ENCODE measurements at places on chromosomes 4 and X. TPM values are rescaled to one million over a fixed set of nuclear protein-coding genes. Genes with fewer than 3 reads are reported as not detected.

- H3K27me3 ChIP-seq = no peaks in the 10 kb centered on the region
- no peaks in the 10 kb centered on the region for H3K36me3 ChIP-seq
- H3K4me1 ChIP-seq = no peaks in the 10 kb centered on the region
- H3K27ac ChIP-seq = no peak overlapping the region
- H3K4me3 ChIP-seq = no peak overlapping the region
Measured at GRCh38 chr4:13933191-13933590, 305.7 kb upstream of the BOD1L1 start.

Gene TNIP3
- total RNA-seq = 2.3 TPM

GRCh38 chrX:113950081-113950678 is 633.7 kb upstream of the HTR2C start:
- no peaks in the 10 kb centered on the region for H3K4me1 ChIP-seq
- H3K27ac ChIP-seq = no peak overlapping the region
- H3K4me3 ChIP-seq = no peak overlapping the region
- no peaks in the 10 kb centered on the region for H3K27me3 ChIP-seq

DNA sequence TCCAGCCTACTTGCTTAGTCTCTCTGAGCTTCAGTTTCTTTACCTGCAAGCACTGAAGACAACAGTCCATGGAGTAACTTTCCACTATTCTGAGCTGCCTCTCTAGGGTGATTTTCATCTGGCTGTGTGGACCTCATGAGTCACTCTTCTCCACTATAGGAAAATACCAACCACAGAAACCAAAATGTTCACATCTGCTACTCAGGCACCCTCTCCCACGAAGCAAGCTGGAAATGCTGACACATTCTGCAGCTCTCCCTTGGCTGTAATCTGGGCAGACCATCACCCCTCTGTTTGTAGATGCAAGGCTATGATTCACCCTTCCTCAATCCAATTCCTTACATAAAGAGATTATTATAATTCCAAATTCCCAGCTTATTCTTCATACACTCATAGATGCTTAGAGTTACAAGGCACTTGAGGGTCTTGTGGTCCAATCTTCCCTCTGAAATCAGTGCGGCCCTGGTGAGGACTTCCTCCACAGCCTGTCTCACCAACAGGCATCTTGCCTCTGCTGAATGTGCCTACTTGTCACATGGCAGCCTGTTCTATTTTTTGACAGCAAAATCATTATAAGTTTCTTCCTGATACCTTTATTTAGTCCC is 97.0 kb upstream of the LNX1 start:
- no peak overlapping the region for H3K27ac ChIP-seq
- no peaks in the 10 kb centered on the region for H3K27me3 ChIP-seq
- H3K4me3 ChIP-seq = no peak overlapping the region
- H3K36me3 ChIP-seq = no peaks in the 10 kb centered on the region
- no peaks in the 10 kb centered on the region for H3K4me1 ChIP-seq

Gene ARAP2
- total RNA-seq = 57.2 TPM

DNA sequence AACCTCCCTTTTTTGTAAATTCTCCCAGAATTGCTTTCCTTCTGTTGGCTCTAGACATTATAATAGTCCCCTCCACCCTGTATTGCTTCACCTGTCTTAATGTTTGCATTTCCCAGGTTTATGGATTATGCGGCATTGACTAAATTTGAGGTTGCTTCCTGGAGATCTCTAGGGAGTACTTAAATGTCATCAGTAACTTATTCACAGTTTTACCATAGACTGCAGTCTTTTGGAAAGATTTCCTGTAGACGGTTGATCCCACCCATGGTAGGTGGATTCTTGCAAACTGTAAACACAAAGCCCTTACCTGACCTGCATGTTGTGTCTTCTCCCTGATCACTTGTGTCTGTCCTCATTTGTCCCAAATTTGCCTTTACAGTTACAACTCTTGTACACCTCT is 6.2 kb upstream of the NOX1 start:
- no peak overlapping the region for H3K27ac ChIP-seq
- H3K4me3 ChIP-seq = no peak overlapping the region
- H3K36me3 ChIP-seq = no peaks in the 10 kb centered on the region
- no peaks in the 10 kb centered on the region for H3K4me1 ChIP-seq
- DNase-seq = no peak
- no peaks in the 10 kb centered on the region for H3K27me3 ChIP-seq

DNA sequence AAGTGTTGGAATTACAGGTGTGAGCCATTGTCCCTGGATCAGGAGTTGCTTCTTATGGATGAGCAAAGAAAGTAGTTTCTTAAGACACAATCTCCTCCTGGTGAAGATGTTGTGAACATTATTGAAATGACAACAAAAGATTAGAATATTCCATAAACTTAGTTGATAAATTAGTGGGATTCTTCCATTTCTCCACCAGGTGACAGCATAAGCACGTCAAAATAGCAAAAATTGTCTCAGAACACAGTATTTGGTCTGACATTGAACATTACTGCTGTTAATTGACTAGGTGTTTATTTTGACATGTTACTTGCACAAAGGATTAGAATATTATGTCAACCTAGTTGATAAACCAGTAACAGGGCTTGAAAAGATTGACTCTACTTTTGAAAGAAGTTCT is 21.6 kb downstream of the CLDN34 start:
- no peak for DNase-seq
- H3K4me1 ChIP-seq = no peaks in the 10 kb centered on the region
- no peaks in the 10 kb centered on the region for H3K27me3 ChIP-seq
- no peaks in the 10 kb centered on the region for H3K36me3 ChIP-seq
- no peak overlapping the region for H3K27ac ChIP-seq

Gene RGN
- 15.4 TPM for total RNA-seq

- H3K27ac ChIP-seq = no peak overlapping the region
- H3K27me3 ChIP-seq = no peaks in the 10 kb centered on the region
- no peaks in the 10 kb centered on the region for H3K36me3 ChIP-seq
Measured at GRCh38 chr4:26787461-26788340, 72.9 kb upstream of the STIM2 start.

GRCh38 chr4:78592088-78592783 is 40.7 kb downstream of the ANXA3 start:
- no peak overlapping the region for H3K27ac ChIP-seq
- H3K4me1 ChIP-seq = peaks cover 5% of the 10 kb centered on the region
- DNase-seq = no peak
- H3K4me3 ChIP-seq = no peak overlapping the region

GRCh38 chr4:160399826-160400225 is 1296.9 kb downstream of the RAPGEF2 start:
- no peaks in the 10 kb centered on the region for H3K36me3 ChIP-seq
- no peak overlapping the region for H3K4me3 ChIP-seq
- no peaks in the 10 kb centered on the region for H3K27me3 ChIP-seq
- H3K27ac ChIP-seq = no peak overlapping the region

GRCh38 chrX:131977619-131978018 is 45.5 kb upstream of the STK26 start:
- H3K4me1 ChIP-seq = no peaks in the 10 kb centered on the region
- no peaks in the 10 kb centered on the region for H3K36me3 ChIP-seq
- no peak overlapping the region for H3K27ac ChIP-seq

DNA sequence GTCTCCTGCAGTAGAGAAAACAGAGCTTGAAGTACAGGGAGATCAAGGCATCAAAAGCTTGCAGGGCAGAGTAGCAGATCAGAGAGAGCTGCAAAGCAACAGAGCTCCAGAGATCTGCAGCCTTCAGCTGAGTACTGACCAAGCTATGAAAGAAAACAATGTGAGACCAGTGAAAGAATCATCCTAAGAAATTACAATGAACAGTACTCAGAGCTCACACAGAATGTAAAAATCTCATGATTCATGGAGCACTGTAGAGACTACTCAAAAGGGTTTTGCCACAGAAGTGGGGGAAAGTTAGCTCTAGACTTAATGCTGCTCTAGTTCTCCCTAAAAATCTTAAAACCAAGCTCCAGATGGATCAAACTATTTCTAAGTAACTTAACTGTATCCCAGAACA is 80.0 kb upstream of the MAB21L2 start:
- no peaks in the 10 kb centered on the region for H3K4me1 ChIP-seq
- H3K27ac ChIP-seq = no peak overlapping the region
- no peaks in the 10 kb centered on the region for H3K36me3 ChIP-seq
- H3K4me3 ChIP-seq = no peak overlapping the region
- DNase-seq = no peak

DNA sequence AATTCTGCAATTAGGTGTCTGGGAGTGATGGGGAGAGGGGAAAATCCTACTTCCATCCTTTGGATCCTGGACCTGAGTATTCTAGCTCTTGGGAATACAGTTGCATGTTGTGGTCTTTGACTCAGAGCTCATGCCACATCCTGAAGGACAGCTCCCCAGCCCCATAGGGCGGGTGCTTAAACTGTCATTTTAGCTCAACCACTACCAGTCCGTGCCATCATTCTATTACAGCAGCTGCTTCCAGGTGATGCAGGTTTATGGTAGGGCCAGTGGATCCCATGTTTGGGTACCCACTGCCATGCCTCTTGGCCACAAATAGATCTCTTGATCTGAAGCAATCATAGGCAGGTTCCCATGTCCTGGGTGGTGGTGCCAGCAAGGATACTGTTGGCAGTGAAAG is 34.7 kb downstream of the CCKAR start:
- no peak for DNase-seq
- H3K36me3 ChIP-seq = no peaks in the 10 kb centered on the region
- H3K27ac ChIP-seq = no peak overlapping the region
- H3K4me3 ChIP-seq = no peak overlapping the region
- H3K4me1 ChIP-seq = no peaks in the 10 kb centered on the region
- H3K27me3 ChIP-seq = no peaks in the 10 kb centered on the region

GRCh38 chr4:7424553-7425111 is 10.1 kb downstream of the PSAPL1 start:
- no peak overlapping the region for H3K4me3 ChIP-seq
- no peaks in the 10 kb centered on the region for H3K27me3 ChIP-seq
- DNase-seq = peak; percentile 51
- H3K36me3 ChIP-seq = no peaks in the 10 kb centered on the region
- no peak overlapping the region for H3K27ac ChIP-seq

DNA sequence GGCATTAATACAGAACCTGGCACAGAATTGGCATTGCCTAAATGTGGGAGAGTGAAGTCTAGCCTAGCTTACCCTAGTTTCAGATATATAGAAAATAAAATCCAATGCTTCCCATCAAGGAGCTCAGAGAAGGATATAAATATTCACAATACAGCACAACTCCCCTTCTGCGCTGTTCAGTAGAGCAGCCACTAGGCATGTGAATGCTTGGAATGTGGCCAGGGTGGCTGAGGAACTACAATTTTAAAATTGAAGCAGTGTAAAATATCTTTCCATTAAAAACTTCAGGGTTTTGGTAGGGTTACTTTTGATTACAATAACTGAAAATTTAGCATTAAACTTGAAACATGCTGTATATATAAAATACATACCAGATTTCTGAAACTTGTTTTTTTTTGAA is 19.5 kb downstream of the ZNF518B start:
- H3K4me3 ChIP-seq = no peak overlapping the region
- H3K4me1 ChIP-seq = no peaks in the 10 kb centered on the region
- H3K36me3 ChIP-seq = no peaks in the 10 kb centered on the region
- no peak for DNase-seq
- H3K27ac ChIP-seq = no peak overlapping the region

DNA sequence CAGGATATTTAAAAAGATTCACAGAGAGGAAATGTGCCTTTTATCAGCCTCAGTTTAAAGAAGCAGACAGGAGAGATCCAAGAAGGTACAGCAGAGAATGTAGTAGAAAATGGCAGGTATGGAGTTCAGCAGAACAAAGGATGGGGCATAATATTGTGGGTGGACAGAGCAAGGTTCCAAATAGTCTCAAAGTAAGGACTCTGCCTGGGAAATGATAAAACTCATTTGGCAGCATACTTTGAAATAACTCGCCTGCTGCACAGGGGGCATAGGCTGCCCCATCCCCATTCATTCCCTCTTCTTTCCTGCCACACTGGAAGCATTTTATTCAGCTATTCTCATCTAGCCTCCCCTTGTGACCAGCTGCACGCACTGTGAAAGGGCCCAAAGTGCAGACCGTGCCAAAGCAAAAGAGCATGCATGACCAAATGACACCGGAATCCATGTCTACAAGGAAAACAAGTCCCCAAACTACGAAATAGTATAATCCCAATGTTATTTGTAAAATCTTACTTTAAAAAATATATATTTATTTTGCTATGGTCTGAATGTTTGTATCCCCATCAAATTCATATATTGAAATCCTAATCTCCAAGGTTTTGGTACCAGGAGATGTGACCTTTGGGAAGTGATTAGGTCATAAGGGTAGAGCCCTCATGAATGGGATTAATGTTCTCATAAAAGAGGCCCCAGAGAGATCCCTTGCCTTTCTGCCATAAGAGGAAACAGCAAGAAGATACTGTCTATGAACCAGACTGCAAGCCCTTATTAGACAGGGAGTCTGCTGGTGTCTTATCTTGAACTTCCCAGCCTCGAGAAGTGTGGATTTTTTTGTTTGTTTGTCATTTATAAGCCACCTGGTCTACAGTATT is 77.4 kb upstream of the PRSS48 start:
- H3K36me3 ChIP-seq = no peaks in the 10 kb centered on the region
- H3K27me3 ChIP-seq = no peaks in the 10 kb centered on the region
- H3K27ac ChIP-seq = peak overlapping the region; percentile 44
- H3K4me3 ChIP-seq = no peak overlapping the region
- peaks cover 31% of the 10 kb centered on the region for H3K4me1 ChIP-seq

DNA sequence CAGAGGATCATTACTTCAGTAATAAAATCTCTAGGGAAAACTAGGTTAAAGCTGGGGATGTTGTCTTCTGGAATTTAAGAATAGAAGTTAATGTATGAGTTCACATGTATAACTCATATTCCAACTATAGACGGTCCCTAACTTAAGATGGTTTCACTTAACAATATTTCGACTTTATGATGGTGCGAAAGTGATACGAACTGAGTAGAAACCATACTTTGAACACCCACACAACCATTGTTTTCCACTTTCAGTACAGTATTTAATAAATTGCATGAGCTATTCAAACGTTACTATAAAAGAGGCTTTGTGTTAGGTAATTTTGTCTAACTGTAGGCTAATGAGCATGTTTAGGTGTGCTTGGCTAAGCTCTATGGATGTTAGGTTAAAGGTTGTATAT is 38.7 kb downstream of the CCSER1 start:
- no peaks in the 10 kb centered on the region for H3K27me3 ChIP-seq
- H3K4me3 ChIP-seq = no peak overlapping the region
- no peaks in the 10 kb centered on the region for H3K4me1 ChIP-seq

Gene RAB9B
- total RNA-seq = 0.55 TPM

GRCh38 chr4:25487155-25487554 is 110.1 kb downstream of the ANAPC4 start:
- H3K36me3 ChIP-seq = no peaks in the 10 kb centered on the region
- no peak overlapping the region for H3K4me3 ChIP-seq
- no peak overlapping the region for H3K27ac ChIP-seq
- DNase-seq = no peak
- H3K27me3 ChIP-seq = no peaks in the 10 kb centered on the region
- no peaks in the 10 kb centered on the region for H3K4me1 ChIP-seq

Gene CSAG2
- not detected for total RNA-seq

DNA sequence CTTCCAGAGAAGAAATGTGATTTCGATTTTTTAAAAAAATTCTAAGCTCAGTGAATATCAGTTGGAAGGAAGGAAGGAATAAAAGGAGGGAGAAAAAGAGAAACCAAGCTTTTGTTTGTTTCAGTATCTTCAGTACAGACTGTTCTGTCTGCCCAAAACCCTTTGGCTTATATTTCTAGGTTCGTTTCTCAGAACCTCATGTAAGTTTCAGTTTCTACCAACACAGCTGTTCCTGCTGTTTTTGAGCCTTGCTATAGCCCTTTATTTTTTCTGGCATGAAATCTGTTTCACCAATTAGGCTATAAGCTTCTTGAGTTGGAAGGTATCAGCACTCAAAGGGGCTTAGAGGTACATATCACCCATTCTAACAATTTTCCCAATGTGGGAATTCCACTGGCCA is 157.9 kb downstream of the GBA3 start:
- H3K27me3 ChIP-seq = no peaks in the 10 kb centered on the region
- no peak for DNase-seq
- no peaks in the 10 kb centered on the region for H3K36me3 ChIP-seq
- no peak overlapping the region for H3K27ac ChIP-seq
- no peak overlapping the region for H3K4me3 ChIP-seq
- no peaks in the 10 kb centered on the region for H3K4me1 ChIP-seq

All from upper lobe of right lung (tissue), 1 donor.